ENCODE measurements at places on chromosomes 6 and 20. TPM values are rescaled to one million over a fixed set of nuclear protein-coding genes. Genes with fewer than 3 reads are reported as not detected.

The SFTA2 gene
- not detected for total RNA-seq

The ZBTB46 gene
- total RNA-seq = 0.31 TPM

The CTAGE9 gene
- total RNA-seq = not detected

The SRMS gene
- total RNA-seq = not detected

The HCRTR2 gene
- total RNA-seq = not detected

Measured in activated CD8-positive, alpha-beta T cell treated with anti-CD3 and anti-CD28 coated beads for 36 hours (primary cell).